ENCODE measurements at places on chromosomes 7 and 10.
A peak's percentile ranks its signal among the peaks of the same experiment; 100 is the strongest.

- no peak for DNase-seq
Observed at GRCh38 chr7:69517985-69518704, 80.1 kb upstream of the AUTS2 start.

DNA sequence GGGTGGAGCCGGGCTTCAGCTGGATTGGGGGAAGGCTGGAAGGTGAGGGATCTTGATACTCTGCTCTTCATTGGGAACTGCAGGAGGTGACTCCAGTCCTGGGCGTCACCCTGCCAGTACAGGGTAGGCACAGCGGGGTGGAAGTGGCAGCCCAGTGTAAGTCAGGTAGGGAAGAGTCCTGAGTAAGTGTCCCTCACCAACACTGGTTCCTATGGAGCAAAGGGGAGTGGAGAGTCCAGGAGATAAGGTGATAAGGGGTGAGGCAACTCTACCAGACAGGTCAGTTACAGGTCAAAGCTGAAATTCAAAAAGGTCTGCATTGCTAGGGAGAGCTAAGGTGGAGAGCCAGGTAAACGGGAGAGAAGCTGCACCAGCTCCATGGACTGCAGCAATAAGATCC lies 145.6 kb upstream of the NFE2L3 start:
- DNase-seq: no peak

- peak; percentile 88 for DNase-seq
Observed at GRCh38 chr10:34581801-34582532, 233.1 kb downstream of the PARD3 start.

GRCh38 chr10:133251388-133252222 lies 13.9 kb downstream of the VENTX start:
- DNase-seq: no peak

- DNase-seq: no peak
Observed at GRCh38 chr7:37295401-37295800, 153.3 kb downstream of the ELMO1 start.

- no peak for DNase-seq
Observed at GRCh38 chr7:134452419-134452838, 6.5 kb downstream of the AKR1B1 start.

GRCh38 chr10:13865758-13866491 lies 279.2 kb downstream of the PRPF18 start:
- no peak for DNase-seq

DNA sequence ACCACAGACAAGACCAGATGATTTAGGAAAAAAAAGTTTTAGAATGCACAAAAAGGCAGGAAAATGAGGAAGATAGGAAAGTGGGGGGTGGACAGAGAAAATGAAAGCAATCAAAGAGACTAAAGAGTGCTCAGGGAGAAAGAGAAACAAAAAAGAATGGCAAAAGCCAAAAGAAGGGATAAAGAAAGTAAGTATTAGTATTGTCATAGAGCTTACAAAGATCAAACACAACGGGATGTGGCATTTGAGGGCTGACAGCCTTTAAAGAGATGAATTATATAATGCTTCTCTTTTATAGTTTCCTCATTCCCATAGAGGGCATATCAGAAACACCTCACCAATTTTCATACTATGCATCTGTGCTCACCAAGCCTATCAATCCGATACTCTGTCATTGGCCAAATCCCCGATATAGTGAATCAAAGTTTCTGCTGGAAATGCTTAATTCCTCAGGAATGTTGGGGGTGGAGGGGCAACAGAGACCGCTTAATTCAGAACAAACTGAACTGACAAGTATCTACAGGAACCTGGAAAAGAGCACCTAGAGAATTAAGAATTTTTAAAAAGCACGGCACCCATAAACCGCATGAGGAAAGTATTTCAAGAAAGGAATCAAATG lies 2.7 kb downstream of the COG5 start:
- no peak for DNase-seq

DNA sequence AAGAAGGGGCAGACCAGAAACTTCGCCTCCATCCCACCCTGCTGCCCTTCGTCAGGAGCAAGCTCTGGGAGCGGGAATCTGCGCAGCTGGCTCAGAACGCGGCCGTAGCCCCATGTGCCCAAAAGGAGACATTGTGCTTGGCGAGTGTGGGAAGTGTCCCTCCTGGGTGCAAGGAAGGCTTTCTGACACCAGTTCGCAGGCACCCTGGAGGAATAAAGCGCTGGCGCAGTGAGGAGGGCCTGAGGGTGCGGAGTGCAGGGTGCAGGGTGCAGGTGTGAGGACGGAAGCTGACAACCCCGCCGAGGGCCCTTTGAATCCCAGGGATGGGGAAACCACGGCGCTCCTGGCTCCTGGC lies 811 bp downstream of the SLIT1 start:
- DNase-seq: no peak

- peak; percentile 92 for DNase-seq
Observed at GRCh38 chr10:31745612-31746376, 182.8 kb downstream of the ARHGAP12 start.

DNA sequence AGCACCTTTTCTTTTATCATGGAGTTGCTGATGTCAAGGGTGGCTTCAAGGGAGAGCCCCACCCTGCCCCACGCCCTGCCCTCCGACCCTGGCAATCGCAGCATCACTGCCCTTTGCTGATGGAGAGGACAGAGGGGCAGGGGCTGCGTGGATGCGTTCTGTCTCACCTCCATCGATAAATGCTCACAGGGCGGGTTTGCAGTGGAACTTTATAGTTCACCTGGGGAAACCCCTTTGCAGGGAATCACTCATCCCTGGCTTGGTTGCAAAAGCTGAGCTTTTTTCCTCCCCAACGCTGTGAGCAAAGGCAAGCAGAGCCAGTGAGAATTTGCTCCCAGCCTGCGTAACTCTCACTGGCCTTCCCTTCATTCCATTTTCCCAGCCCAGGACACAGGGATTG lies 176.8 kb downstream of the WDR37 start:
- no peak for DNase-seq

GRCh38 chr7:110944966-110945644 lies 145.8 kb upstream of the LRRN3 start:
- no peak for DNase-seq

GRCh38 chr7:158924956-158925355 lies 68.6 kb downstream of the DYNC2I1 start:
- DNase-seq: no peak

DNA sequence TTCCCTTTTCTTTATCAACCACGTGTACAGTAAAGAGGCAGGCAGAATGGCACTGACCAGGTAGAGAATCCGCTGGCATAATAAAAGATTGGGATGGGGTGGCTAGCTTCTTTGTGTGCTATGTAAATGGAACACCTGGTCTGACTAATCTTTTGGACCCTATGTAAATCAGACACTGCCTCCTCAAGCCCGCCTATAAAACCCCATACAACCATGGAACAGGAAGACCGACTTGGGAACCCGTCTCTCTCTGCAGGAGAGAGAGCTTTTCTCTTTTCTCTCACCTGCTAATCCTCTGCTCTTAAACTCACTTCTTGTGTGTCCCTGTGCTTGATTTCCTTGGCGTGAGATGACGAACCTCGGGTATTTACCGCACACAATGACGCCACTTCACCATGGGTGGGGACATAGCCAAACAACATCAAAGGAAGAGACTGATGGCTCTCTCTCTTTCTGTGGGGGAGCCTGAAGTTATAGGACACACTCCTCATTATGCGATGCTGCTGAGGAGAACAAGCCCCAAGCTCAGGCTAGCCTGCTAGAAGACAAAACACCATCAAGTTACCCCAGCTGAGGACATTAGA lies 94.2 kb downstream of the ARL5B start:
- DNase-seq: no peak

GRCh38 chr10:12466704-12467305 lies 117.5 kb downstream of the CAMK1D start:
- no peak for DNase-seq

DNA sequence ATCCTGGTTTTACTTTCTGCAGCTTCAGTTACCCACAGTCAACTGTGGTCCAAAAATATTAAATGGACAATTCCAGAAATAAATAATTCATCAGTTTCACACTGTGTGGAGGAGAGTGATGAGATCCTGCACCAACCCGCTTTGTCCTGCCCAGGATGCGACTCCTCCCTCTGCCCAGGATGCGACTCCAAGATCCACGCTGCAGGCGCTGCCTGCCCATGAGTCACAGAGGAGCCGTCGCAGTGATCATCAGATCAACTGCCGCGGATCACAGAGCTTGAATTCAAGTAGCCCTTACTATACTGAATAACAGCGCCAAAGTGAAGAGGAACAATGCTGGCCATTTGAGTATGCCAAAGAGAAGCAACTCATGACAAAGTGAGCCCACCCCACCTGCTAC lies 61.5 kb downstream of the GRB10 start:
- DNase-seq: no peak

DNA sequence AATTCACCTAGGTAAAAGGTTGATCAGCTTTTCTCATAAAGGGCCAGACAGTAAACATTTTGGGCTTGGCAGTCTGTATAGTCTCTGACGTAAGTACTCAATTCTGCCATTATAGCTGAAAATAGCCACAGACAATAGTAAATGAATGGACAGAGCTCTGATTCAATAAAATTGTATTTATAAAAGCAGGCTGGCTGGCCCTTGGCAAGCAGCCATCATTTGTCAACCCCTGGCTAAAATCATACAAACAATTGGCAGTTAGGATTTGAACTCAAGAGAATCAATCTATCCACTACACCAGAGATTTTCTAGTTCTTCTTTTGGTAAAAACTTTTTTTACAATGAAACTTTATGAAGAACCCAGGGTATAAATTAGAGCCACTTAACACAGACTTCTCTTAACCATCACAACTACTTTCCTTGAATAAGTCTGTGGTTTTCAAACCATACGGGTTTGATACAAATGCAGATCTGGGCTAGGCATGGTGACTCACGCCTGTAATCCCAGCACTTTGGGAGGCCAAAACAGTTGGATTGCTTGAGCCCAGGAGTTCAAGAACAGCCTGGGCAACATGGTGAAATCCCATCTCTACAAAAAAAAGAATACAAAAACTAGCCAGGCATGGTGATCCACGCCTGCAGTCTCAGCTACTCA lies 124.5 kb downstream of the SLC16A9 start:
- no peak for DNase-seq

- no peak for DNase-seq
Observed at GRCh38 chr7:127290116-127290655, 37.4 kb upstream of the GRM8 start.

GRCh38 chr7:102992938-102993717 lies 80.3 kb downstream of the LRRC17 start:
- DNase-seq: no peak

GRCh38 chr7:68679459-68680234 lies 918.6 kb upstream of the AUTS2 start:
- DNase-seq: no peak

DNA sequence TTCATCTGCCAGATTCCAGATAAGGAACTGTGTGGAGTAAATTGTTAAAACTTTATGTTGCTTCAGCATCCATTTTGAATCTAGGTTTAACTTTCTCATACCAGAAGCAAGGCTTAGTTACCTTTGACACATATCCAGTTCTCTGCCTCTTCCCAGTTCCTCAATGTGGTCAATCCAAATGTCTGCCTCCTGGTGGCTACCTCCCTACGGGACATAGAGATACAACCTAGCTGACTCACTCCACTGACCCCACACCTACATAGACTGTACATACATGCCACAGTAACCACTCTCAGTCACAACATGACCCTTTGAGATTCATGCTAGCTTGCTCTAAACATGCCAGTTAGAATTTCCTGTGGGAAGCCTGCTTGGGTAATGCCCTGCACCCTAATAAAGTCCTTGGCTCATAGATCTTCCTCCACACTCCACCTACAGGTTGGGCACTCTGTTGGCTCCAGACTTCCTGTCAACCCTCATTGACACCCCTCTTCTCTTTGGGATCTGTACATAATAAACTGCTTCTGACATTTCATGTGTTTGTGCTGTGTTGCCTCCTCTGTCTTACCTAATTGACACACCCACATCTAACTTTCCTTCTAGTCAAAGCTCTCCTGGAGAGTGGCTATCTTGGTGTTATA lies 278.1 kb downstream of the HTR7 start:
- no peak for DNase-seq

- DNase-seq: no peak
Observed at GRCh38 chr10:86819567-86819966, 63.1 kb downstream of the BMPR1A start.

- DNase-seq: no peak
Observed at GRCh38 chr7:142870147-142870559, 15.3 kb downstream of the EPHB6 start.

DNA sequence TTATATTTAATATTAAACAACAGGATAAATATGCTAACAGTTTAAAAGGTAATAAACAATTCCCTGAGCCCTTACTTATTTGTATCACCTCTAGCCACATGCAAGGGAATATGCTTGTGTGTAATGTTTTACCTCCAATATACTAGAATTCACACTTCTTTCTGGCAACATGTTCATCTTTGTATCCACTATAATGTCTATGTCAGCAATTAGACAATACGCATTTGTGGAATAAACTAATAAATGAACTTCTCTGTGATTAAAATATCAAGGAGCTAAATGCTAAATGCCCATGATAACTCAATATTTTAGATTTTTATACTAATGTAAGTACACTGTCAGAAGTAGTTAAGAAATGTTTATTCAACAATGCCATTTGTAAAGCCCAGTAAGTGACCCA lies 350.5 kb downstream of the DGKB start:
- DNase-seq: no peak

- no peak for DNase-seq
Observed at GRCh38 chr7:112223310-112223709, 16.8 kb downstream of the ZNF277 start.

- DNase-seq: no peak
Observed at GRCh38 chr10:123878666-123879303, 12.8 kb downstream of the CPXM2 start.

- no peak for DNase-seq
Observed at GRCh38 chr10:94192974-94193373, 169.8 kb downstream of the NOC3L start.

- DNase-seq: no peak
Observed at GRCh38 chr10:104123397-104123796, 1.4 kb downstream of the SFR1 start.

DNA sequence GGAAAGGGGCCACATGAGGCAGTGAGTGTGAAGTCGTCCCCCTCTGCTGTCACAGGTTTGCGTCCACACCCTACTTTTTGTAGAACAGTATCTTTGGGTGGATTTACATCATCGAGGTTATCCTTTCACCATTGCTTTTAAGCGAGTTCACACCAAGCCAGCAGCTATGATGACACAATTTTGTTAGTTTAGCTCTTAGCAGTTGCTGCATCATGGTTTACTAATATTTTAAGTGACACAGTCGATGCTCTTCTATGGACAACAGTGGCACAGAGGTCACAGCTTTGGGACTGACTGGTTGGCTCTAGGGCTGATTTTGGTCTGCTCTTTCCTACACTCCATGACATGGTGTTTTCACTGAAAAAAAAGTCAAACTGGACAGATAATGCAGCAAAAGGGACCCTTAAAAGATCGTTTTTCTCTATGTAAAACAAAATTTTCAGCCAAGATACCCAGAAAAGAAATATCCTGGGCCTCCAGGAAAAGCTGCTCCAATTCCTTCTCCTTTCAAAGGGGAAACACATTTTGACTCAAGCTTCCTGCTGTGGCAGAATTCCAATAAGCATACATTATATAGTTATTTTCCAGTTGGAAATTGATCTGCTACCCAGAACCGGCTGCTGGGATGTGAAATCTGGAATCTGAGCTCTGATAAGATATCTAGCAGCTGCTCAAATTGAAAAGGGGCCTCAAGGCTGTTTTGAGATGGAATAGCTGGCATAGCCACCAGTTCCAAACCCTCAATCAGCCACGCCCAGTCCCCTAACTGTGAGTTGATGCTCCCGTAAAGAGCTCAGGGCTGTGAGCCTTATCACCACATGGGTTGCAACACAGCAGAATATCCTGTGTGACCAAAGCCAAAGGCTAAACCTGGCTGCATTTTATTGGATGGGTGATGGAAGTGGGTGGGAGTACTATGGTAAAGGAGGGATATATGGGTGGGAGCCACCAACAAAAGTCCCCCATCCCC lies 114.2 kb downstream of the SMURF1 start:
- DNase-seq: no peak

- DNase-seq: no peak
Observed at GRCh38 chr10:118767297-118768040, 12.7 kb upstream of the CACUL1 start.

Data from fibroblast of skin of left biceps (primary cell).